ENCODE measurements at places on chromosomes 4 and X. TPM values are rescaled to one million over a fixed set of nuclear protein-coding genes. Genes with fewer than 3 reads are reported as not detected.

Gene TMPRSS11A
- not detected for total RNA-seq

Gene HAUS7
- 18.3 TPM for total RNA-seq

Gene TXK
- 1.0 TPM for total RNA-seq

Gene ERVMER34-1
- total RNA-seq = 1.0 TPM

Gene TEX13C
- total RNA-seq = not detected

Gene STBD1
- 31.9 TPM for total RNA-seq

Gene ATP2B3
- not detected for total RNA-seq

Gene ZNF630
- 3.1 TPM for total RNA-seq

Gene TENM3
- total RNA-seq = 9.5 TPM

Gene FAAH2
- not detected for total RNA-seq

Gene GABRB1
- total RNA-seq = 3.4 TPM

Gene GTPBP6
- 56.2 TPM for total RNA-seq

Gene STPG2
- total RNA-seq = 0.74 TPM

Gene INTS6L
- 9.3 TPM for total RNA-seq
